Nephron progenitor cell (in vitro differentiated cells): ENCODE measurements at places on chromosomes 2 and 18.
A peak's percentile ranks its signal among the peaks of the same experiment; 100 is the strongest.

- no peak overlapping the region for H3K27ac ChIP-seq
- peaks cover 80% of the 10 kb centered on the region for H3K4me1 ChIP-seq
- no peak for DNase-seq
- peaks cover 2% of the 10 kb centered on the region for H3K27me3 ChIP-seq
- no peak overlapping the region for H3K4me3 ChIP-seq
- no peaks in the 10 kb centered on the region for H3K36me3 ChIP-seq
These were observed 65.9 kb downstream of the EDAR start for GRCh38 chr2:108923019-108923700.

- H3K4me3 ChIP-seq: no peak overlapping the region
- H3K36me3 ChIP-seq: peaks cover 23% of the 10 kb centered on the region
- H3K27ac ChIP-seq: no peak overlapping the region
These were observed 77.6 kb downstream of the SMIM21 start for GRCh38 chr18:75349668-75350511.

GRCh38 chr2:97961534-97961933 is 34.2 kb downstream of the TMEM131 start:
- H3K4me3 ChIP-seq: no peak overlapping the region
- H3K4me1 ChIP-seq: peaks cover 26% of the 10 kb centered on the region
- H3K27ac ChIP-seq: no peak overlapping the region
- H3K36me3 ChIP-seq: peaks cover 5% of the 10 kb centered on the region
- peaks cover 3% of the 10 kb centered on the region for H3K27me3 ChIP-seq

GRCh38 chr18:25100418-25100817 is 251.5 kb downstream of the ZNF521 start:
- no peak overlapping the region for H3K4me3 ChIP-seq
- H3K27ac ChIP-seq: no peak overlapping the region
- no peaks in the 10 kb centered on the region for H3K27me3 ChIP-seq
- DNase-seq: no peak

DNA sequence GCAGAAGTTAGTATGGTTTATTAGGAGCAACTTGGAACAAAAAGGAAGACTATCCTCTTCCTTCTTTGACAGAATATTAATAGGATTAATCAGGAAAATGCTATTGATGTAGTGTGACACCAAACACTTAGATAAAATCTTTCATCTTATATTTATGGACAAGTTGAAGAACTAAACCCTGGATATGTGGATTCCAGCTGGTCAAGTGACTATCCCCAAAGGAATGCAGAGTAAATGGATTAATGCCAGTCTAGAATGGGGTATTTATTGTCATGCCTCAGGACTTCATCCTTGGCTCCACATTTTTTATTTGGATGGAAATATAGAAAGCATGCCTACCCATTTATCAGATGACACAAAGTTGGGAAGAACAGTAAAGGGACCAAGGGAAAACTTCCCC is 124.0 kb upstream of the TTC39C start:
- peaks cover 8% of the 10 kb centered on the region for H3K27me3 ChIP-seq
- no peaks in the 10 kb centered on the region for H3K4me1 ChIP-seq
- H3K36me3 ChIP-seq: no peaks in the 10 kb centered on the region
- H3K27ac ChIP-seq: no peak overlapping the region

- H3K4me1 ChIP-seq: peaks cover 29% of the 10 kb centered on the region
- peaks cover 3% of the 10 kb centered on the region for H3K27me3 ChIP-seq
- no peak overlapping the region for H3K4me3 ChIP-seq
- peaks cover 54% of the 10 kb centered on the region for H3K36me3 ChIP-seq
- no peak for DNase-seq
These were observed 11.1 kb downstream of the OBSL1 start for GRCh38 chr2:219560037-219560892.

DNA sequence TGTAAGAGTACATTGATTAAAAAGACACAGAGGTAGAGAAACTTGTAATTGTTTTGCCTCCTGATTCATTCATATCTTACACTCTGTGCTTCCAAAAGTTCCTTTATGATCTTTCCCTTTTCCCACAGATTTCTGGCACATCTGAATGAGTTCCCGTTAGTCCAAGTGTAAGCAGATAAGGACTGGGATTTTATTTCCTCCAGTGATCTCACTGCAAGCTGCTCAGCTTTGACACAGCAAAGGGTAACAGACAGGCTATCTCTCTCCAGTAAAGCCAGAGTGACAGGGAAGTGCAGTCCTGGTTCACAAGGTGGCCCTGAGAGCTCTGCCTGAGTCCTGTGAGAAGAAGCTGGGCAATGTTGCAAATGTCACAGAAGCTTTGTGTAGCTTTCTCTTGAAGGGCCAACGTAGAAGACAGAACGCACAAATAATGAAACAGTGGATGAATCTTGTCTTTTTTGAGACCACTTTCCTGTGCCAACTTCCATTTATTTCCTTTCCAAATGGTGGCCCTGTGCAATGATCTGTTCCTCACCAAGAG is 32.5 kb upstream of the KCNE4 start:
- H3K27ac ChIP-seq: no peak overlapping the region
- DNase-seq: no peak
- no peaks in the 10 kb centered on the region for H3K4me1 ChIP-seq
- no peaks in the 10 kb centered on the region for H3K27me3 ChIP-seq

DNA sequence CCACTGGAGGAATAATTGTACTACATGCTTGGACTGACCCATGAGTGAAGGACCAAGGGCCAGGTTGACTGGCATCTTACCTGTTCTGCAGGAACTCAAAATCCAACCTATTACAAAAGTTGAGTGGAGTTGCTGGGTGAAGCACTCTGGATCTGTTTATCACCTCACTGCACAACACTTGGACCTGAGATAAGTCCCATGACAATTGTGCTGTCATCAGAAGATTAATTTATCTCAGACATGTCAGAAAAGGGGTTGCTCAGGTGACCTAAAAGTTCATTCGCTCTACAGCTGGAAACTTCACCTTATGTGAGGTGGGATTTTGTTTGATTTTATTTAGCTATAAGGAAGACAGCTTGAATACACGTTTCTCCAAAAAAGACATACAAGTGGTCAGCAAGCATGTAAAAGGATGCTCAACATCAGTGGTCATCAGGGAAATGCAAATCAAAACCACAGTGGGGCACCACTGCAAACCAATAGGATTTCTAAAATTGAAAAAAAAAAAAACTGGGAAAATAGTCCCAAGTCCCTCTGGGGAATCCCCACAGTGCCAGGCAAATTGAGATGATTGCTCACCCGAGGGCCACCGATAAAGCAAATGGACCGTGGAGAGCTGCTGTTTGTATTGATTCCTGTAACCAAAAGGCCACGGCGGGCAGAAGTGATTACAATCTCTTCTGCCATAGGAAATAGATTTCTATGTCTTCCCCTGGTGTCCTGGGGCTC is 65.8 kb upstream of the SLC35F5 start:
- peak; percentile 5 for DNase-seq
- H3K27ac ChIP-seq: peak overlapping the region; percentile 70
- peaks cover 67% of the 10 kb centered on the region for H3K4me1 ChIP-seq

DNA sequence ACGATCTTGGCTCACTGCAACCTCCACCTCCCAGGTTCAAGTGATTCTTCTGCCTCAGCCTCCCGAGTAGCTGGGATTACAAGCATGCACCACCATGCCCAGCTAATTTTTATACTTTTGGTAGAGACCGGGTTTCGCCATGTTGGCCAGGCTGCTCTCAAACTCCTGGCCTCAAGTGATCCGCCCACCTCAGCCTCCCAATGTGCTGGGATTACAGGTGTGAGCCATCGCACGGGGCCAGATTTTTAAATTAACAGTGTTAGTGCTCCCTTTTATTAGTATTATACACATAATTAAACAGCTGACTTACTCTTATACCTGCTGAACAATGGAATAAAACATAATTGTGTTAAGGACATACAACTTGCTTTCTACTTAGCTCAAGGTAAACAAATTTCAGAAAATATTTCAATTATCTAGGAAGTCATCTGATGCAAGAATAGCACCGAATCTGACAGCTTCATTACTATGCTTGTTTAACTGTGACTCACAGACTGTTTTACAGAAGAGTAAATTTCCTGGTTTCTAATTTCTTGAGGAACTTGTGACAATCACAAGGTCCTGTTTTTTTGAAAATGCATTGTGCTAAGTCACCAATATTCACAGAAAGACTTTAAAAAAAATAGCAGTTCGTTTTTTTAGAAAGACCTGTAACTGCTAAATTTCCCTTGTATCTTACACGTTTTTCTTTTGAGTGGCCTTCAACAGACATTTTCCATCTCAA is 51.2 kb downstream of the SPIRE1 start:
- no peak overlapping the region for H3K4me3 ChIP-seq
- peaks cover 5% of the 10 kb centered on the region for H3K36me3 ChIP-seq
- no peak overlapping the region for H3K27ac ChIP-seq
- DNase-seq: no peak
- peaks cover 8% of the 10 kb centered on the region for H3K27me3 ChIP-seq

- H3K4me1 ChIP-seq: peaks cover 89% of the 10 kb centered on the region
- H3K36me3 ChIP-seq: peaks cover 5% of the 10 kb centered on the region
- H3K4me3 ChIP-seq: peak overlapping the region; percentile 63
- no peak for DNase-seq
These were observed 157.4 kb downstream of the GLI2 start for GRCh38 chr2:120892967-120893667.

DNA sequence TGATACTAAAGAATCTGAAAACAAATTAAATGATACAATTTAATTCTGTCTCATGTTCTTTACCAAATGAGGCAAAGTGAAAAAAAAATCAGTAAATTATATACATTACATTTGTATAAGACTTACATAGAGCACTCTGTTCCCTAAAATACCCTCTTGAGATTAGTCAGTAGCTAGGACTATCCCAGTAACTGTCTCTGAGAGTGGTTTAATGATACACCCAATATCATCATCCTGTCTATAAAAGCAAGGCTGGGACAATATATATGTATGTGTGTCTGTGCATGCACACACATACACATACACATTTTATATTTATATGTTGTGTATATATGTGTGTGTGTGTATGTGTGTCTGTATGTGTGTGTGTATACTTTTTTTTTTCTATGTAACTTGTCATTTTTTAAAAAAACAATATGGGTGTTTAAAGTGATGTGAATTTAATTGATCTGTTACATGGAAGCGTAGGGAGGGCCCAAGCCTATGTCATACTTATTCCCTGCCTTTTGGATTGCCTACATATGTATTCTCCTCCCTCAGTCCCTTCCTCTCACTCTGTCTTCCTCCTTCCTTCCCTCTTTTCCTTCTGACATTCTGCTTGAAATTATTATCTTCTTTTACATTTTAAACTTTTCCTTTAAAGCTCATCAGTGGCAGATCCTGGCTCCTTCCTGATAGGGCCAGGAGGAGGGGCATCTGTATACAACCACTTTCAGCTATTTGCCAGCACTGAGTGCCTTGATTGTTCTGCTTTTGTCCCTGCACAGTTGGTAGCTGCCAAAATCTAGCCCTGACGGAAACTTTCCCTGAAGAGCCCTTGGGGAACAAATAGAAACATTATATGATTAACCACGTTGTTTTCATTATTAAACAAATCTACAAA is 6.8 kb downstream of the ASXL3 start:
- H3K36me3 ChIP-seq: peaks cover 13% of the 10 kb centered on the region
- DNase-seq: no peak
- peak overlapping the region; percentile 15 for H3K27ac ChIP-seq
- peaks cover 31% of the 10 kb centered on the region for H3K4me1 ChIP-seq
- H3K4me3 ChIP-seq: no peak overlapping the region

DNA sequence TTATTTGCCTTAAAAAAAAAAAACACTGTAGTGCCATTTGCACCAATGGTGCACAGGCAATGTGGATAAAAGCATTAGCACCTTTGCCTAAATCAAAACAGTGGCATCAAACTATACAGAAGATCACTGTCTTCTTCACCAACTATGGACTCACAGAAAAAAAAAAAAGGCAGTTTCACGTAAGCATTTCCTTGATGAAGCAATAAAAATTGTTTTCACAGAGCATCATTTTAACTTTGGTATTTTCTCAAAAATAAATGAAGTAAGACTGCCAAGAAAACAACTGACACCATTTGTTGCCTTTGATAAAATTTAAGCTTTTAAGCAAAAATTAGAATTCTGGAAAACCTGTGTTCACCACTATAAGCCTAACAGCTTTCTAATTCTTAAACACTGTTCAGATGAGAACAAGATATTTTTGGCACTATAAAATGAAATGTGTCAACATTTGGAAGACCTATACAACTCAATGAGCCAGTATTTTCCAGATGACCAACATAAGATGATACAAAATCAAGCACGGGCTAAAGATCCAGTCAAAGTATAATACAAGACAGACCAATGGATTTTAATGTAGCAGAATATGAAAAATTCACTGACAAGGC is 21.1 kb downstream of the METTL8 start:
- no peaks in the 10 kb centered on the region for H3K36me3 ChIP-seq
- peaks cover 15% of the 10 kb centered on the region for H3K4me1 ChIP-seq
- H3K4me3 ChIP-seq: no peak overlapping the region
- H3K27me3 ChIP-seq: peaks cover 4% of the 10 kb centered on the region

- peak overlapping the region; percentile 97 for H3K4me3 ChIP-seq
- no peaks in the 10 kb centered on the region for H3K27me3 ChIP-seq
- DNase-seq: no peak
- peak overlapping the region; percentile 99 for H3K27ac ChIP-seq
These were observed 2.0 kb downstream of the XPO1 start for GRCh38 chr2:61536180-61536571.
